Breast epithelium (tissue), 4 donors: ENCODE measurements at places on chromosomes 16 and 17. TPM values are rescaled to one million over a fixed set of nuclear protein-coding genes. Genes with fewer than 3 reads are reported as not detected.

DNA sequence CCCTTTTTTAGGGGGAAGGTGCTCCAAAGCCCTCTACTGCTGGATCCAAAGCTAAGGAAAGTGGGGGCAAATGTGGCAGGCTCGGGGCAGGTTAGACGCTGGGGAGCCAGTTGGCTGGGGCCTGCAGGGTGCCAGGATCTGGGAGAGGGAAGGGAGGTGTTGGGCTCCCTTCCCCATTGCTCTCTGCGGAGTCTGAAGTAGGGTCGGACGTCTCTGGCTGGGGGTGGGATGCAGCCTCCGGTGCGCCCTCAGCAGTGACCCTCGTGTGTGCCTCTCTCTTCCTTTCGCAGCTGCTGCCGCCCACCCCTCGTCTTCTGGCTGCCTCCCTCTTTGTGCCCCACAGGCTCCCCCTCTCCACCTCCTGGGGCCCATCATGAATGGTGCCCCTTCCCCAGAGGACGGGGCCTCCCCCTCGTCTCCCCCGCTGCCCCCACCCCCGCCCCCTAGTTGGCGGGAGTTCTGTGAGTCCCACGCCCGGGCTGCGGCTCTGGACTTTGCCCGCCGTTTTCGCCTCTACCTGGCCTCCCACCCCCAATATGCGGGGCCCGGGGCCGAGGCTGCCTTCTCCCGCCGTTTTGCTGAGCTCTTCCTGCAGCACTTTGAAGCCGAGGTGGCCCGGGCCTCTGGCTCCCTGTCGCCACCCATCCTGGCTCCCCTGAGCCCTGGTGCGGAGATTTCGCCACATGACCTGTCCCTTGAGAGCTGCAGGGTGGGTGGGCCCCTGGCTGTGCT is 2.2 kb downstream of the SH2B1 start:
- H3K27ac ChIP-seq: no peak overlapping the region
- peaks cover 6% of the 10 kb centered on the region for H3K36me3 ChIP-seq

GRCh38 chr17:50057521-50057991 is 1.6 kb downstream of the ITGA3 start:
- DNase-seq: no peak
- H3K4me3 ChIP-seq: peak overlapping the region; percentile 94
- H3K27me3 ChIP-seq: no peaks in the 10 kb centered on the region
- H3K36me3 ChIP-seq: no peaks in the 10 kb centered on the region

DNA sequence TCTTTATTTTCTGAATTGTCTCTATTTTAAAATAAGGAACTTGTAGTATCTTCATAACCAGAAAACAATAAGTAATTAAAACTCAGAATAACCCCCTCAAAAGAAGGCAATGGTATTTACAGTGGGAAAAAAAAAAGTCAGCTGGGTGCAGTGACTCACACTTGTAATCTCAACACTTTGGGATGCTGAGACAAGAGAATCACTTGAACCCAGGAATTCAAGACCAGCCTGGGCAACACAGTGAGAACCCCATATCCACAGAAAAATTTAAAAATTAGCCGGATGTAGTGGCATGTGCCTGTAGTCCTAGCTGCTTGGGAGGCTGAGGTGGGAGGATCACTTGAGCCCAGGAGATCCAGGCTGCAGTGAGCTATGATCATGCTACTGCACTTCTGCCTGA is 33.5 kb downstream of the ADAM11 start:
- H3K36me3 ChIP-seq: no peaks in the 10 kb centered on the region
- no peaks in the 10 kb centered on the region for H3K4me1 ChIP-seq
- H3K27me3 ChIP-seq: no peaks in the 10 kb centered on the region
- no peak for DNase-seq
- no peak overlapping the region for H3K27ac ChIP-seq

DNA sequence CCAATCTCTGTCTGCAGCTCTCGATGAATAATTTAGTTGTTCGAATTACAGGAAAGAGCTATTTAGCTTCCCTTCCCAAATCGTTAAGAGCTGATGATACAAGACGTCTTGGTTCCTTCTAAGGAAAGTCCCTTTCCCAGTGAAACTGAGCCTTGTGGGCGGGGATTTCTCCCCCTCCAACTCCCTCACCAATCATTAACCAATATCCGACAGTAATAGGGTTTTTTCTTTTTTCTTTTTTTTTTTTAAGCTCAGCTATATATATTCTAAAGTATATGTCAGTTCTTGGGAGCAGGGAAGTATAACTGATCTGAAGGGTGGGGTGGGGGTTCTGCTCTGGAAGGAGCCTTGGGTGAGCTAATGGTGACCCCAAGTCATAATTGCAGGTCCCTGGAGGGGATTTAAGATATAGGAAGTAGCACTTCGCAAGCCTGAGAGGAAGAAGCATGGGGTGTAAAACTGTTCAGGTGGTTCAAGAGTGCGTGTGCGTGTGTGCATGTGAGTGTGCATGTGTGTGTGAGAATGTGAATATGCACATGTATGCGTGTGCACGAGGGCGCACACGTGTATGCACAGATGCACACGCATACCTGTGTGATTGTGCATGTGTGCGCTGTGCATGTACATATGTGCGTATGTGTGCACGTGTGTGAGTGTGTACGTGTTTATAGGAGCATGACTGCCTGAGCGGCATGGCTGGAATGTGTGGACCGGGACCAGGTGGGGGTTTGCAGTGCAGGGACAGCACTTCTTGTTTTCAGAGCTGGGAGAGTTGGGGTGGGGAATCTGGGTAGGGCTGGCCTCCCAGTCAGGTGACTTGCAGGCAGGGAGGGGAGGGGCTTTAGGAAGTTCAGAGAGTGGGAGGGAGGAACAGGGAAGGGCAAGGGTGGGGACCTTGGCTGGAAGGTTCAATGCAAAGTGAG is 42.7 kb downstream of the SOCS3 start:
- peak overlapping the region; percentile 67 for H3K27ac ChIP-seq
- H3K27me3 ChIP-seq: no peaks in the 10 kb centered on the region
- peaks cover 7% of the 10 kb centered on the region for H3K4me1 ChIP-seq
- no peak for DNase-seq
- no peaks in the 10 kb centered on the region for H3K36me3 ChIP-seq
- no peak overlapping the region for H3K4me3 ChIP-seq

- no peaks in the 10 kb centered on the region for H3K36me3 ChIP-seq
- peaks cover 9% of the 10 kb centered on the region for H3K4me1 ChIP-seq
- no peak for DNase-seq
- peak overlapping the region; percentile 42 for H3K27ac ChIP-seq
- no peak overlapping the region for H3K4me3 ChIP-seq
These were observed 7.3 kb downstream of the GNA13 start for GRCh38 chr17:65049085-65049756.

DNA sequence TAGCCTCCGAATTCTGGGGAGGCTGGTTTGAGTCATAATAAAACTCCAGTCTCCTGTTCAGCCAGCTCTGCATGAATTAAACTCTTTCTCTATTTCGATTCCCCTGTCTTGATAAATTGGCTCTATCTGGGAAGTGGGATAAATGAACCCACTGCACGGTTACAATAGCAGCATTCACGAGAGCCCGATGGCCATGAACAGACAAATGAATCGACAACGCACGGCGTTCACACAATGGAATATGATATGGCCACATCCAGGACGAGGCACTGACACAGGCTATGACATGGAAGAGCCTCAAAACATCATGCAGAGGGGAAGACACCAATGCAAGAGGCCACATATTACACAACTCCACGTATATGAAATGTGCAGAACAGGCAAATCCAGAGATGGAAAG is 5.6 kb upstream of the CARD14 start:
- H3K36me3 ChIP-seq: no peaks in the 10 kb centered on the region
- no peaks in the 10 kb centered on the region for H3K27me3 ChIP-seq
- no peak for DNase-seq
- no peak overlapping the region for H3K27ac ChIP-seq
- no peaks in the 10 kb centered on the region for H3K4me1 ChIP-seq
- H3K4me3 ChIP-seq: no peak overlapping the region

DNA sequence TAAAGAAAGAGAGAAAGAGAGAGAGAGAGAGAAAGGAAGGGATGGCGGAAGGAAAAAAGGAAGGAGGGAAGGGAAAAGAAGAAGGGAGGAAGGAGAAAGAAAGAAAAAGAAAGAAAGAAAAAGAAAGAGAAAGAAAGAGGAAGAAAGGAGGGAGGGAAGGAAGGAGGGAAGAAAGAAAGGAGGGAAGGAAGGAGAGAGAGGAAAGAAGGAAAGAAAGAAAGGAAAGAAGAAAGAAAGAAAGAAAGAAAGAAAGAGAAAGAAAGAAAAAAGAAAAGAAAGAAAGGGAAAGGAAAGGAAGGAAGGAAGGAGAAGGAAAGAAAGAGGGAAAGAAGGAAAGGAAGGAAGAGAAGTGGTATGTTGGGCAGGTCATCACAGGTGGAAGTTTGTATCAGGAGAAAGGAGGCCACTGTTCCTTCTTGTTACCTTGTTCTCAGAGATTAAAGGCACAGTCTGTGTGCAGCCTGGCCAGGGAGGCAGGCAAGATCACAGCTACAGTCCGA is 19.3 kb downstream of the SLC35G3 start:
- no peaks in the 10 kb centered on the region for H3K27me3 ChIP-seq
- no peaks in the 10 kb centered on the region for H3K4me1 ChIP-seq
- no peak overlapping the region for H3K27ac ChIP-seq
- H3K36me3 ChIP-seq: no peaks in the 10 kb centered on the region

DNA sequence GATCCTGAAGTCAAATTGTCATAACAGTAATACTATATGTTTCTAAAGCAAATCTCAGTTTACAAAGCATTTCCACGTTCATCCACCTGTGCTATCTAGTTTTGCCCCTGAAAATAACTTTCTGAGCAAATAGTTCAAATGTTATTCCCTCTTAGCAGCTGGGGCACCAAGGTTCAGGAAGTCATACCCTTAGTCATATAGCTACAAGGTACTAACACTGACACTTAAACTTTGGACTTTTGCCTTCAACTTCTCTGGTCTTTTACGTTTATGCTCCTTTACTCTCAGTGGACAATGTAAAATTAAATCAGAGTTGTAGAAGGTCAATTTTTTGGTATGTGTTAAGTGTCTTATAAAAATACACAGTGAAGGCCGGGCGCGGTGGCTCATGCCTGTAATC is 33.0 kb downstream of the COX11 start:
- H3K27me3 ChIP-seq: no peaks in the 10 kb centered on the region
- no peaks in the 10 kb centered on the region for H3K36me3 ChIP-seq
- no peaks in the 10 kb centered on the region for H3K4me1 ChIP-seq
- no peak overlapping the region for H3K4me3 ChIP-seq
- no peak for DNase-seq

- no peaks in the 10 kb centered on the region for H3K4me1 ChIP-seq
- DNase-seq: no peak
- no peaks in the 10 kb centered on the region for H3K27me3 ChIP-seq
- no peaks in the 10 kb centered on the region for H3K36me3 ChIP-seq
- H3K27ac ChIP-seq: no peak overlapping the region
These were observed 18.2 kb upstream of the MEOX1 start for GRCh38 chr17:43679911-43680310.

GRCh38 chr17:65058593-65058992 is 2.1 kb upstream of the GNA13 start:
- H3K27ac ChIP-seq: peak overlapping the region; percentile 100
- no peaks in the 10 kb centered on the region for H3K27me3 ChIP-seq
- no peak for DNase-seq

- no peak overlapping the region for H3K27ac ChIP-seq
- no peak for DNase-seq
- no peaks in the 10 kb centered on the region for H3K4me1 ChIP-seq
- H3K27me3 ChIP-seq: no peaks in the 10 kb centered on the region
- no peaks in the 10 kb centered on the region for H3K36me3 ChIP-seq
These were observed 7.1 kb downstream of the TMEM114 start for GRCh38 chr16:8583199-8583598.

- no peaks in the 10 kb centered on the region for H3K36me3 ChIP-seq
- H3K27me3 ChIP-seq: no peaks in the 10 kb centered on the region
- H3K4me3 ChIP-seq: no peak overlapping the region
- DNase-seq: no peak
- H3K27ac ChIP-seq: no peak overlapping the region
- no peaks in the 10 kb centered on the region for H3K4me1 ChIP-seq
These were observed 436.4 kb downstream of the KCNJ18 start for GRCh38 chr17:22128723-22129122.

- no peak for DNase-seq
- no peak overlapping the region for H3K4me3 ChIP-seq
- no peaks in the 10 kb centered on the region for H3K36me3 ChIP-seq
- H3K27me3 ChIP-seq: no peaks in the 10 kb centered on the region
- H3K27ac ChIP-seq: no peak overlapping the region
These were observed 65.7 kb upstream of the METRNL start for GRCh38 chr17:83013779-83014117.

DNA sequence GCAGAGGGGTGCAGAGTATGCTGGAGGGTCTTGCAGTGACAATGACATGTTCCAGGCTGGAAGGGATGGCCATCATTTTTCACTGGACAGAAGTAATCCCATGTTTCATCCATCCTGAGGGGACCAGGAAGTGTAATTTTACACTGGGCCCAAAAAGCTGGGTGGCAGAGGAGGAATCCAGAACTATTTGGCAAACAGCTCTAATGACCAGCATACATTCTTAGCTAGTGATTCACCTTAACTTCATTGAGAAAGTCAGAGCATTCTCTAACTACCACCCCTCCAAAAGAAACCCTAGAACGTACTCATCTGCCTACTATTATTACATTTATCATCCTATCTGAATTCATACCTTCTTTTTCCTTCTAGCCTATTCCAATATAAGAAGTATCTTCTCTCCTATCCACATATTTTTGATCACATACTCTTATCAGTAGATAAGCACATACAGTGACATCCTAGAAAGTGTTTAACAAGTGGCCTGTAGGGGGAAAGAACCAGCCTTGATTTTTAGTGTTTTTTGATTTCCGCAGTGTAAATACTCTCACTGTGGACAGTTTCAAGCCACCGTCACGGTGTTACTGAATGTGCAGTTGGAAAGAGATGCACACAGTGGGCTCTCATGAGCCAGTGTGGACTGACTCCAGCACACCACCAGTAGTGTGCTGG is 118.1 kb downstream of the FTO start:
- DNase-seq: no peak
- H3K4me3 ChIP-seq: no peak overlapping the region
- H3K27me3 ChIP-seq: no peaks in the 10 kb centered on the region
- peak overlapping the region; percentile 62 for H3K27ac ChIP-seq

- no peak for DNase-seq
- H3K4me1 ChIP-seq: no peaks in the 10 kb centered on the region
- H3K27ac ChIP-seq: no peak overlapping the region
- H3K4me3 ChIP-seq: no peak overlapping the region
- no peaks in the 10 kb centered on the region for H3K27me3 ChIP-seq
- no peaks in the 10 kb centered on the region for H3K36me3 ChIP-seq
These were observed 12.6 kb upstream of the CEP20 start for GRCh38 chr16:15900901-15901500.

- H3K27me3 ChIP-seq: no peaks in the 10 kb centered on the region
- no peaks in the 10 kb centered on the region for H3K4me1 ChIP-seq
- no peak for DNase-seq
These were observed 17.2 kb upstream of the ALOX15 start for GRCh38 chr17:4658478-4659305.

DNA sequence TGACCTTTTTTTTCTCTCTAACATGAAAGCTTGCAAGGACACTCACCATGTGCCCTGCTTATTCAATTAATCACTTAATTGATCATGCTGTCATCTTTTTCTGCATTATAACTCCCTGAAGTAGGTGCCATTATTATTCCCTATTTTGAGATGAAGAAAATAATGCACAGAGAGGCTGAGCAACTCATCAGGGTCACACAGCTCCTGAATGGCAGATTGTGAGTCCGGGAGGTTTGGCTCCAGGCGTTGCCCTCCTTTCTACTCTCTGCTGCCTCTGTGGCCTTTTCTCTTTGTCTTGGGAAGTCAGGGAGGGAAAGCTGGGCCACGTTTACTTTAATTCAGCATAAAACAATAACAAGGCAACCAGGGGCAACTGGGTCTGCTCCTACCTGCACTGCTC is 17.2 kb upstream of the N4BP1 start:
- no peak for DNase-seq
- no peaks in the 10 kb centered on the region for H3K4me1 ChIP-seq
- H3K4me3 ChIP-seq: no peak overlapping the region

Gene TANGO6
- 26.1 TPM for total RNA-seq

Gene TEX19
- not detected for total RNA-seq

Gene IRF8
- 20.2 TPM for total RNA-seq

Gene PDIA2
- total RNA-seq: not detected

Gene SGCA
- total RNA-seq: 0.73 TPM

Gene KRTAP4-8
- not detected for total RNA-seq

Gene SPHK1
- total RNA-seq: 23.0 TPM
